ENCODE measurements at places on chromosomes 2 and 18.
A peak's percentile ranks its signal among the peaks of the same experiment; 100 is the strongest.

- DNase-seq = no peak
These were observed 72.6 kb downstream of the AOX1 start for GRCh38 chr2:200658278-200658864.

- DNase-seq = no peak
These were observed 12.8 kb downstream of the B3GNT2 start for GRCh38 chr2:62208758-62209114.

- peak; percentile 68 for DNase-seq
These were observed 10.1 kb downstream of the CPLX4 start for GRCh38 chr18:59308248-59308937.

- peak; percentile 11 for DNase-seq
These were observed 41.8 kb downstream of the TGFBRAP1 start for GRCh38 chr2:105287692-105288091.

DNA sequence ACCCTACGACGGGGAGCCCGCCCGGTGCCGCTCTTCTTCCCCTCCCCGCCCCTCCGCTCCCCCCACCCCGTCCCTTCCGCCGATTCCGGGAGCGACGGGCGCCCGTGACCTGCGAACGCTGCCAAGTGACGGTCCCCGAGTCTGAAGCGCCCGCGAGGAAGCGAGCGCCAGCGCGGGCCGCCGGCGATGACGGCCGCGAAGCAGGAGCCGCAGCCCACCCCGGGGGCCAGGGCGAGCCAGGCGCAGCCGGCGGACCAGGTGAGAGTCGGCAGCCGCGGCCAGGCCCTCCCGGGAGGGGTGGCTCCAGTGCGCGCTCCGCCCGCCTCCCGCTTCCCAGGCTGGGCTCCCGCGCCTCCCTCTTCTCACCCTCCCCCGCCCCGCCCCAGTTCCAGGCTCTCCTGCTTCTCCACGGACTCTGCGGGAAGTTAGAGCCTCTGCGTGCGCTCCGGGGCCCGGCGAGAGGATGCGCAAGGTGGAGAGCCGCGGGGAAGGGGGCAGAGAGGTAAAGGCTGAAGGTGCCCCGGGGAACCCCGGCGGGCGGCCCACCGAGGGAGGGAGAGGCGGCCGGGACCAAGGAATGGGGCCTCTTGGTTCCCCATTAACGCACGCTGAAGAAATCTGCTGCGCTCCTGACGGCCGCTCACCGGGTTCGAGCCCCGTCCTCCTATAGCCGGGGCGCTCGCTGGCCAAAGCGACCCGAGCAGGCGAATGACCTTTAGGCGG lies 719.5 kb downstream of the DPP10 start:
- peak; percentile 43 for DNase-seq

- no peak for DNase-seq
These were observed 73.6 kb downstream of the CYBRD1 start for GRCh38 chr2:171595896-171596295.

- DNase-seq = no peak
These were observed 14.8 kb upstream of the TFPI start for GRCh38 chr2:187569042-187569441.

- no peak for DNase-seq
These were observed 8.9 kb upstream of the TMEM185B start for GRCh38 chr2:120231974-120232635.

DNA sequence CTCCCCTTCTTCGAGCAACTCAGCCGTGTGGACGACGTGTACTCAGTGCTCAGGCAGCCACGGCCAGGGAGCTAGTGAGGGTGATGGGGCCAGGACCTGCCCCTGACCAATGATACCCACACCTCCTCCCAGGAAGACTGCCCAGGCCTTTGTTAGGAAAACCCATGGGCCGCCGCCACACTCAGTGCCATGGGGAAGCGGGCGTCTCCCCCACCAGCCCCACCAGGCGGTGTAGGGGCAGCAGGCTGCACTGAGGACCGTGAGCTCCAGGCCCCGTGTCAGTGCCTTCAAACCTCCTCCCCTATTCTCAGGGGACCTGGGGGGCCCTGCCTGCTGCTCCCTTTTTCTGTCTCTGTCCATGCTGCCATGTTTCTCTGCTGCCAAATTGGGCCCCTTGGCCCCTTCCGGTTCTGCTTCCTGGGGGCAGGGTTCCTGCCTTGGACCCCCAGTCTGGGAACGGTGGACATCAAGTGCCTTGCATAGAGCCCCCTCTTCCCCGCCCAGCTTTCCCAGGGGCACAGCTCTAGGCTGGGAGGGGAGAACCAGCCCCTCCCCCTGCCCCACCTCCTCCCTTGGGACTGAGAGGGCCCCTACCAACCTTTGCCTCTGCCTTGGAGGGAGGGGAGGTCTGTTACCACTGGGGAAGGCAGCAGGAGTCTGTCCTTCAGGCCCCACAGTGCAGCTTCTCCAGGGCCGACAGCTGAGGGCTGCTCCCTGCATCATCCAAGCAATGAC lies 4.8 kb downstream of the CTDSP1 start:
- DNase-seq = no peak

DNA sequence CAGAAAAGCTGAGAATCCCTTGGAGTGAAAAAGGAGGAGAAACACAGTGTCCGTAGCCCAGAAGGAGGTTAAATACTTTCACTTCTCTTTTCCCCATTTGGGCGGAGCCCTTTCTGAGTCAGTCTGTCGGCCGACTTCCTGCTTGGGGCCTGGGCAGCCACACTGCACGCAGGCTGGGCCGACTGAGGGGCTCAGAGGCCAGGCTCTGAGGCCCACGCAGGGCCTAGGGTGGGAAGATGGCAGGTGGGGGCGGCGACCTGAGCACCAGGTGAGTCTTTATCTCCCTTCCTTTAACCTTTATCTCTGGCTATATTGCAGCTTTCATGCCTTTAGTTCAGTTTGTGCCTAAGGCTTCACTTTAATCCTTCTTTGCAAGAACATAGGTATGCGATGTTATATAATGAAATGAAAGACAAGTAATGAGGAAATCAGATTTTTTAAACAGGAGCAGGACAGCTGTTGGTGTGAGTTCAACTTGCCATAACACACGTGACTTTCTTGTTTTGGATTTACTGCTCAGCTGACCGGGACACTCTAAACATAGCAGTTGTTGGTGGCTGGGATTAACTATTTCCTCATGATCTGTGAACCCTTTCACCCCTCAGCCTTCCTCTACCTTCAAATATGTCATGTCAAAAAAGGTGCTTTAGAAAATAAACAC lies at the start of gene SP100:
TSS of gene SP100 (plus strand) at position 141 of the 661 bp plus-strand sequence. CDS start at position 237, 96 bp downstream.
- DNase-seq = no peak

DNA sequence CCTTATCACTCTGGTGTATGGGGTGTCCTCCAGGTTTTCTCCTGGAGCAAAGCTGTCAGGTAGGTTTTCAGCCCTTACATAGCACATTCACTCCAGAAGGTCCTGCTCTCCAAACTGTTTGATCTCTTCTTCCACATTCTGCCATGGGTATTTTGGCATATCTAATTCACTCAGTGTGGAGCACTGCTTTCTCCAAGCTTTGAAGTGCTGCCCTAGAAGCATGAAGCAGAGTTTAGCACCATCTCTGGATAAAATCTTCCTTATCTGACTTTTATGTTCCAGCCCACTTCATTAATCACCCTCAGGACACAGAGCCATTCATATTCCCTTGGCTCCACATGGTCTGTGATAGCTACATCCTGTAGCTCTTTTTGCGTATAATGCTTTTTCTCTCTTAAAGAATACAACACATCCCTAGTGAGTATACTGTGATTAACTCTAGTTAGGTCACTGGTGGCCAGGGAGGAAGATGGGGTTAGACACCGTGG lies 56.7 kb upstream of the ARHGAP28 start:
- no peak for DNase-seq

DNA sequence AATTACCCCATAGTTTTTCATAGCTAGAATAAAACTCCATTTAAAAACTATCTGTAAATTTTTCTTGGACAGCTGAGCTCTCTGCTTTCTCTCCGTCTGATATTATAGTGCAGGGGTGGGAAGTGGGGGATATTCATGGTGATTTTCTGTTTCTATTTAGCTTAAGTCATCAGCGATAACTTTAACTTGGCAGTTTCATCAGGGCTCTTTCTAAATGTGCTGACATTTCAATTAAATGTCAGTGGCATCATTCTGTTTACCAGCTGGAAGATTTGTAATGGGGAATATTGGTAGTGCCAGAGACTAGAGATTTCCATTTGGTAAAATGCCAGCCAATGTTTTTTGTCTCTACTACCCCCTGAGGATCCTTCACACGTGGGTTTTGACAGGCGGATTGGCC lies 53.5 kb upstream of the CAPN13 start:
- DNase-seq = no peak

DNA sequence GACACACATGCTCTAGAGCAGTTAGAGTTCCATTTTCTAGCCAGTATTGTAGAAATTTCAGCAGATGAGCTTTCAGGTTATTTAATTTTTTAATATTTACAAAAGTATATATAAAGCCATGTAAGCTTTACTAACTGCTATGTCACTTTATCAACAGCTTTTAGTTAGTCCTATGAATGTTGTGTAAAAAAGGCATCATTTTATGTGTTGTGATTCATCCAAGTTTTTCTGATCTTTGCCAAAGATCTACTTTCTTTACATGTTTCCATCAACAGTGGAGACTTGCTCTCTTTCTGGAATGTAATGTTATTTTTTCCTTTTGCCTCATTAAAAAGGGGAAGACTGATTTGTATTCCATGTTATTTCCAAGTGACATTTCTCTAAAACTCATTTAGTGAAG lies 125.2 kb upstream of the TFPI start:
- no peak for DNase-seq

GRCh38 chr2:207676827-207677354 lies 34.5 kb upstream of the CCNYL1 start:
- DNase-seq = no peak

DNA sequence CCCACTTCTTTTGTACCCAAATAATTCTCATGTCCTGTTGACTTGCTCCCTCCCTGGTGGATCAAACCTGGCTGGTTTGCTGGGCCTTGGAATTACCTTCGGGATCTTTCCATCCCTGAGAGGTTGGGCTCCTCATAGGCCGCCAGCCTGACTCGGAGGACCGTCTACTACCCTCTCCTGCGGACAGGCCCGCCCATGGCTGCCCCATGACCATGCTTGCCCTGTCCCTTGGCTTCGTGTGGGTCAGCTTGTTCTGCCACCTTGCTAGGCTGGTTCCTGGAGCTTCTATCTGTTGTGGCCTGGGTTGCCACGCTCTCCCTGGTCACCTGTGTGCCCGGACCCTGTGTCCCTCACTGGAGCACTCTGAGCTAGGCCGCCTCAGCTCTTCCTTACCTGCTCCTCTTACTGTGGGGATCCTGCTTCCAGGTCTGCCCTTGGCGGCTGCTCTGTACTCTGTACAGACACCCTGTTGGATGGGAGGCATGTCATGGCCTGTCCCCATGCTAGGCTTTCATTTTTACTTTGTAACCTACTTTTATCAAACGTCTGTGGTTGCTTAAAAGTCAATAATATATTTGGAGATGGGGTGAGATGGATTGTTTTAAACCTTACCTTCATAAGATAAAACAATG lies 29.7 kb upstream of the FHL2 start:
- no peak for DNase-seq

- no peak for DNase-seq
These were observed 181.5 kb upstream of the ITGA4 start for GRCh38 chr2:181275643-181276070.

DNA sequence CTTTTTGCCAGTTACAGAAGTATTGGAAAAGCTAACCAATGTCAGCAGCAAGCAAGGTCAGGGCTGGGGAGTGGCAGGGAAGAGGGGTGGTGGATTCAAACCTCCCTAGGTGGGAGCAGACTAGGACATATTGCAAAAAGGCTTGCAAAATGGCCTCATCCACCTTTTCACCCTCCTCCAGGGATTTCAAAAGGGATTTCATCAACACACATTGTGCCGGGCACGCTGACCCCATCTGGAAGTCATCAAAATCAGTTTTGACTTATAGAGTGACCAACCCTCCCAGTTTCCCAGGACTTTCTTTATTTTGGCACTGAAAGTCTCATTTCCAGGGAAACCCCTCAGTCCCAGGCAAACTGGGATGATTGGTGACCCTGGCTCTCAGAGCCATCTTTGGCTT lies 94.7 kb downstream of the BIN1 start:
- no peak for DNase-seq

DNA sequence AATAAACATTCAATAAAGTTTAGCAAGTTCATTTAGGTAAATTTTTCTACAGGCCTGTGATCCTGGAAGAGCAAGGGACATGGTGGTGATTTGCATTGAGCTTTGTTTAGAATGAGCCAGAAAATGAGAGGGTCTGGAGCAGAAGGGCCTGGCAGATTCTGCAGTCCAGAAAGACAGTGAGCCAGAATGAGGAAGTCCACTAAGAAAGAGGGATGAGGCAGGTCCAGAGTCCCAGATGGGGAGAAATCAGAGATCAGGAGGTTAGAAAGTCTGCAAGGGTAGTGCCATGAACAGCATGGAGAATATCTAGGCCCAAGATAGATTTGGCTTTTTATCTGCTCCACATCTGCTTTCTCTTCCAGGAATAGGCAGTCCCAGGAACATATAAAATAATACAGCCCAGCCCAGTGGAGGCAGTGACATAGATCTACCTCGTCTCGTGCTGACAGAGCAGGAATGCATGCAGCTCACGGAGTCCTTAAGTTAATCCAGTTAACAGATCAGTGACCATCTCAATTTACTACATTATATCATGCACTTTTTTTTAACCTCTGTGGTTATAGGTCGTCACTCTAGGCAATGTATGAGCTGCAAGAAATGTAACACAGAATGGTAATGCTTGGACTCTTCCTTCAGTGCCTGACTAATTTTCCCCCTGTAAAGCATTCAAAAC lies 429.0 kb downstream of the SUCLG1 start:
- no peak for DNase-seq

GRCh38 chr2:128440666-128441340 lies 122.1 kb upstream of the HS6ST1 start:
- no peak for DNase-seq

- no peak for DNase-seq
These were observed 416.1 kb upstream of the ETAA1 start for GRCh38 chr2:66981074-66981473.

DNA sequence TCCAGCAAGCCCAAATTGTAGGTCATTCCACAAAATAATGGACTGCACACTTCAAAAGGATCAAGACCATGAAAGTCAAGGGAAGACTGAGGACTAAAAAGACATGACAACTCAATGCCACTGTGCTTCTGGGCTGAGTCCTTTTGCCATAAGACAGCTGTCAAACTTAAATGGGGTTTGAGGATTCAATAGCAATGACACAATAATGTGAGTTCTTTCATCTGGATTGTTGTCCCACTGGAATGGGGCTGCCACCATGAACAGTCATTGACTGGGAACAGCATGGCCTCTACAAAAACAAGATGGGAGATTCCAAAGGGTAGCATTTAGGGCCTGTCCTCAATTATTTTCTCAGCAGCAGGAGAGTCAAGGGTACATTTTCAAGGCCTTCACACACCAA lies 118.5 kb downstream of the EN1 start:
- DNase-seq = no peak

GRCh38 chr2:188631037-188631809 lies 339.5 kb downstream of the GULP1 start:
- DNase-seq = no peak
